ENCODE measurements at places on chromosomes 11 and 22.

GRCh38 chr11:80862011-80862410 lies 1421.2 kb upstream of the TENM4 start:
- no peak for DNase-seq

DNA sequence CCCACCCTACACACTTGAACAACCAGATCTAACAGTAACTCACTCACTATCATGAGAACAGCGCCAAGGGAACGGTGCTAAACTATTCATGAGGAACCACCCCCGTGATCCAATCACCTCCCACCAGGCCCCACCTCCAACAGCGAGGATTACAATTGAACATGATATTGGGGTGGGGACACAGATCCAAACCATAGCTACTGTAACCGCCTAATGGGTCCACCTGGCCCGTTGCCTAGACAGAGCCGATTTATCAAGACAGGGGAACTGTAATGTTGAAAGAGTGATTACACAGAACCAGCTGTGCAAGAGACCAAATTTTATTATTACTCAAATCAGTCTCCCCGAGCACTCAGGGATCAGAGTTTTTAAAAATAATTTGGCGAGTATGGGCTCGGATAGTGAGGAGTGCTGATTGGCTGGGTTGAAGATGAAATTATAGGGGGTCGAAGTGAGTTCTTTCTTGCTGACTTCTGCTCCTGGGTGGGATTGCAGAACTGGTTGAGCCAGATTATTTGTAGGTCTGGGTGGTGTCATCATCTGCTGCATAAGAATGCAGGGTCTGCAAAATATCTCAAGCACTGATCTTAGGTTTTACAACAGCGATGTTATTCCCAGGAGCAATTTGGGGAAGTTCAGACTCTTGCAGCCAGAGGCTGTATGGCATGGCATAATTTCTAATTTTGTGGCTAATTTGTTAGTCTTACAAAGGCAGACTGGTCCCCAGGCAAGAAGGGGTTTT lies 17.9 kb upstream of the ZC3H12C start:
- DNase-seq, result no peak

- peak; percentile 65 for DNase-seq
Measured at GRCh38 chr11:120239713-120240640, at the start of gene POU2F3. POU2F3 (plus strand) TSS chr11:120240140; CDS start chr11:120240344, 204 bp downstream.

DNA sequence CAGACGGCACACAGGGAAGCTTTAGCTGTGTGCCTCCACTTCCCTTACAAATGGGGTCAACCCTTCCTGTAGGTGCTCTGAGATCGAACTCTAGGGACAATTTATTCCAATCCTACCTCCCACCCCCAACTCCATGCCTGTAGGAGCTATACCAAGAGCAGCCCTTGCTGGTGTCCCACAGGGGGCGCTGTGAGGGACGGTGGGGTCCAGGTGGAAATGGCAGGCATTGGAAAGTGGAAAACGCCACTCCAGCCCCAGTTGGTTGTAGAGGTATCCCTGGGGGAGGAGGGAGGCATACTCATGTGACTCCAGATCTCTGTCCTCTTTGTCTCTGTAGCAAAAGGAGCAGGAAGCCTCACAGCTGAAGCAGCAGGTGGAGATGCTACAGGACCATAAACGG lies 161.3 kb downstream of the MYO18B start:
- DNase-seq, result no peak

DNA sequence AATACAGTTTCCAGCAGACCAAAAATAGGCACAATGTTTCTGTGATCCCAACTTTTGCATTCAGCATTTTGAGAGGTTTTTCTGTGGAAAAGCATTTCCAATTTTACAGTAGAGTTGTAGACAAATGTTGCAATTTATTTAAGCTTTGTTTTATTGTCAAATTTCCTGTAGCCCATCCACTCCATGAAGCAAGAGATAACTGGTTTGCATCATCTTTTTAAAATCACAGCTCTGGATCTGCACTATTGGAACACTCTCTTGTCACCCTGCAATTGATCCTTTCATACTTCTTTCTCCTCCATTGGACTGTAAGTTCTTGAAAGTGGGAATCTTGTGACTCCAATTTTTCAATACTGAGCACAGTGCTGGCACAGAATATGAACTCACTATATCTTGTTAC lies 86.0 kb downstream of the MAML2 start:
- no peak for DNase-seq

- no peak for DNase-seq
Measured at GRCh38 chr11:83272627-83273026, 13.5 kb downstream of the CCDC90B start.

- DNase-seq, result no peak
Measured at GRCh38 chr11:120180551-120181232, 30.1 kb upstream of the OAF start.

GRCh38 chr11:3709977-3710376 lies 38.8 kb upstream of the CHRNA10 start:
- no peak for DNase-seq

DNA sequence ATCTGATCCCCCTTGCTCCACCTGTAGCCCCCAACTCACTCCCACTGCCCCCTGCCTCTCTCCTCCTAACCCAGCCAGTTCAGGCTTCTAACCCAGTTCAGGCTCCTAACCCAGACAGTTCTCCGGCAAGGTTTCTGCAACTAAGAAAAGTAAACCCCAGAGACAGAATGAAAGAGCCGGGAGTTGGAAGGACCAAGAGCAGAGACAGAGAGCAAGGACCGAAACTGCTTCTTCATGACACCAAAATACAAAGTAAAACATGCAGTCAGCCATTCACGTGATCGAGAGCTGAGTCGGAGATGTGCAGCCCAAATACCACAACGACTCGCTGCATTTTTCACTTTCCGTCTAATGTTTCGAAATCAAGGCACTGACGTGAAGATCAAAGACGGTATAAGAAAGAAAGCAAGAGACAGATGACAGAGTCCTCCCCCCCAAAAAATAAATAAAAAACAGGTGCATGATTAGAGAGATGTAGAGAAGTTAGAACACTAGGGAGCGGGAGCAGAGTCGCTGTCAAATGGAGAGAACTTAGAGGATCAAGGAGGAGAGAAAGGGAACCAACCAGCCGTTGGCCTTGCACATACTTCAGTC lies 884 bp downstream of the IL10RA start:
- DNase-seq, result no peak

GRCh38 chr11:46983598-46983997 lies 47.0 kb downstream of the CSTPP1 start:
- DNase-seq, result no peak

DNA sequence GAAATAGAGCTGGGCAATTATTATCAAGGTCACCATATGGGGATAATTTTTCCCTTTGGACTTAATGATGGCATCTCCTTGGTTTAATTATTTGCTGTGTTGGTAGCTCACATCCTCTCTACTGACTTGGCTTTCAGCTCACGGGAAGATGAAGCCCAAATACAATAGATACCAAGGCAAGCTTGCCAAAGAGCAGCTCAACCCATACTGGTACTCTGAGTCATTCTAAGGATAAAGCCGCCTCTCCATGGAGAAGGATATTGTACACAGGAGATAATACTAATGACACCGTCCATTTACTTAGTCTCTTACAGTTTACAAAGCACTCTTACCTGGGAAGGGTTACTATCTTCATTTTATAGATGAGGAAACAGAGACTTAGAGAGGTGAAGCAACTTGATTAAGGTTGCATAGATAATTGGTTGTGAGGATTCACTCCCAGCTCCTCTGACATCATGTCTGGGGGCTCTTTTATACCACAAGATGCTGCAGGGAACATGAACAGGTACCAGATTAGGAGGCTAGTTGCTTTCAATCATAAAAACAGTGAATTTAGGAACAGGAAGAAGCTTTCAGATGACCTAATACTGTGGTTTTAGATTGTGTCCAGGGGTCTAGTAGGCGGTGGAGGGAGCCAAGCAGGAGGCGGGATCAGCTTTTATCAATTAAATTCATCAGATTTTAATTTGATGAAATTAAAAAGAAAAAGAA lies 48.3 kb upstream of the PICALM start:
- no peak for DNase-seq

DNA sequence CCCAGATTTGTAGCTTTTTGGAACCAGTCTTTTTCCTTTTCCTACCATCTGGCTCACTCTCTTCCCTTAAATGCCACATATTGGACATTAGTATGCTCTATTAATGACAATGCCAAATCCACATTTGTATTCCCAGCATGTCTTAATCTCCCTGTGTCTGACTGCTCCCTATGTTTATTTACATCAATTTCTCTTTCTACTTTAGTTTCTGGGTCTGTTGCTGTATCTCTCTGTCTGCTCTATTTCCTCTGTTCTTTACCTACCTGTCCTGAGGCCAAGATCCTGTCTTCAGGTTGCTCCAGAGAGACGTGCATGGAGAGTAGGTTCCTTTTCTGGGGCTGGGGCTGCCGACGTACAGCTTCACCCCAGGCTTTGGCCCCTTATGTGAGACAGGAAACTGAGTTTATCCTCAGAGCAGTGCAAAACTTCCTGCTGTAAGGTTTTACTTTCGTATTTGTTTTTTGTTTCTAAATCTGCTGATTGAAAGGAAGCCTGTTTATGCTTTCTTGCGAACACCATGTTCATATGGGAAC lies 25.6 kb downstream of the OR2AG2 start:
- no peak for DNase-seq

- no peak for DNase-seq
Measured at GRCh38 chr11:121467965-121468364, 15.2 kb upstream of the SORL1-AS1 start.

- DNase-seq, result no peak
Measured at GRCh38 chr11:5339771-5340322, 3.5 kb downstream of the OR51B5 start.

DNA sequence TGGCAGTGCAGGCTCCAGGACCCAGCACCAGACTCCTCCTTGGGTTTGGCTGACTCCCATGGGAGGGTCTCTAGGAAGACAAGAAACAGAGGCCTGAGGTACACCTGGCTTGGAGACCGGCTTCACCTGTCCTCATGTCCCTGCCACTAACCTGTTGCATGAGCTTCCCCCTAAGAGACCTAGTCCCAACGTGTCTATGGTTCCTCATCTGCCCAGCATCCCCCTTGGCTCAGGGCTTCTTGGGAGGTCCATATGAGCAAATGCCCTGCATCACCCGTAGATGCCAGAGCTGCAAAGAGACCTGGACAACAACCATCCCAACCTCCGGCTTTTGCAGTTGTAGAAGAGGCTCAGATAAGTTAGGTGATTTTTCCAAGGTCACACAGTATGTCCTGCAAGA lies 123.5 kb downstream of the BUD13 start:
- no peak for DNase-seq

DNA sequence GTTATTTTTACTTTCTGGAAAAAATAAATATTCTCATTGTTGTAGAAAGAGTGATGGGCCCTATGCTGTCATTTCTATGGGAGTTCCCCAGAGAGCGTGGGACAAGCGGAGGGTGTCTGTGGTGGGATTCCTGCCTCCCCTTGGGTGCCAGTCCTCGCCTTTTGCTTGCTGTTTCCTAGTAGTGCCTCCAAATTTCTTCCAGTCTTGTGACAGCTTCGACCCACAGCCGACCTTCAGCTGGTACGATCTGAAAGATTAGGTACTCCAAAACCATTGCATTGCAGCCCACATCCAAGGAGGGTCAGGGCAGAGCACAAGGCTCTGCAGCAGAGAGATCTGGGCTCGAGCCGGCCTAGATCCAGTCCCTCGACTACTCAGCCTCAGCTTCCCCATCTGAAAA lies 58.9 kb upstream of the EMID1 start:
- DNase-seq, result no peak

DNA sequence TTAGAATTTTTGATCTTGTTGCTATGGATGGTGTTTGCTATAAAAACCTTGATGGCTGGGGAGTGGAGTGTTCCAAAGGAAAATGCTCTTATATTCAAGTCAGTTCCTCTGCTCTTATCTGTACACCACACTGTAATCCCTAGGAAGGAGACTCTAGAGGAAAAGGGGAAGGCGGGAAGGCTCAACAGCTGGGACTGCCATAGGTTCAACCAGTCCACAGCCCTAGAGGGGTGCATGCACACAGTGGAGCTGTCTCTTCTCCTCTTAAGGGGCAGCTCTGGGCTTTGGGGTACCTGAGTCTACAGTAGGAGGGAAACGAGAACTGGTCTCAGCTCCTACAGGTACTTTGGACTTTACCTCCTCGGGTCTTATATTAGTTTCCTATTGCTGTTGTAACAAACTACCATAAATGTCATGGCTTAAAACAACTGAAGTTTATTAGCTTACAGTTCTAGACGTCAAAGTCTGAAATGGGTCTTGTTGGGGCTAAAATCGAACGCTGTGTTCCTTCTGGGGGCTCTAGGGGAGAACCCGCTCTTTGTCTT lies 77.2 kb upstream of the ZBED5 start:
- no peak for DNase-seq

GRCh38 chr11:65131417-65131776 lies 2.9 kb downstream of the SYVN1 start:
- no peak for DNase-seq

GRCh38 chr22:30606455-30607299 lies at the start of gene TCN2:
TCN2 (plus strand) TSS chr22:30607174; CDS start chr22:30607332, 158 bp downstream.
- DNase-seq, result peak; percentile 80

DNA sequence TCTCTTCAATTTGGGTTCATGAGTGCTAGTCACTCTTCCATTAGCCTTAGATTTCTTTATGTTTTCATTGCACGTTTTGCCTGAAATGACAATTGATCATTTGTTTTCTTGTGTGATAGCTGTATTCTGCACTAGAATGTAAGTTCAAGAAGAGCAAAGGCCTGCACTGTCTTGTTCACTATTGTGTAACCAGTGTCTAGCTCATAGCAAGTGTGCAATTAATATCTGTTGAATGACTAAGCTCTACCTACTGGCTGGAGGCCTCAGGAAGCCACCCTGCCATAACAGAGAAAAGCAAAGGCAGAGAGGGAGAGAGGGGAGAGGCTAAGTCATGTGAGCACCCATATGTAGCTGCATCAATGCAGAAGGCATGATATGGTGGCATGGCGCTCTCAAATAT lies 292.8 kb upstream of the SYN3 start:
- no peak for DNase-seq

- DNase-seq, result no peak
Measured at GRCh38 chr11:40183073-40184064, 1276.1 kb downstream of the LRRC4C start.

- DNase-seq, result no peak
Measured at GRCh38 chr11:34208266-34209135, 103.1 kb downstream of the NAT10 start.

- no peak for DNase-seq
Measured at GRCh38 chr11:43164831-43165230, 147.0 kb upstream of the API5 start.

- no peak for DNase-seq
Measured at GRCh38 chr11:20293531-20293930, 70.0 kb upstream of the HTATIP2 start.

DNA sequence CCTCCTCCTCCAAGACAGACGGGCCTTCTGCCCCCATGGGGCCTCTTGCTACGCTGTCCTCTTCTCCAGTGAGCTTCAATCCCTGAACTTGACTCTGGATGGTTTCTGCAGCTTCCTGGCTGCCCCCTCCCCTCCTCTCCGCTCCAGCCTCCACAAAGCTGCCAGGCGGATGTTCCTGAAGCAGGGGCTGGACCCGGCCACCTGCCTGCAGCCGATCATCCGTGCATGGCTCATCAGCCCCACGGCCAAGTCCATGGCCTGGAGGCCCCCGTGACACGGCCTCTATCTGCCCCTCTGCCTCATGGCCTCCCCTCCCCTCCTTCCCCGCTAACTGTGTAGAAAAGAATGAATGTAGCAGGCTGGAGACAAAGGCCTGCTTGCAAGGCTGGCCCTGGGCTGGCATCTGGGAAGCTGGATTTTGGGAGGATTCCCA lies 6.8 kb upstream of the SUN2 start:
- no peak for DNase-seq

- peak; percentile 89 for DNase-seq
Measured at GRCh38 chr11:72069787-72070251, 10.5 kb downstream of the NUMA1 start.

GRCh38 chr22:42344361-42344905 lies 74.0 kb upstream of the TCF20 start:
- no peak for DNase-seq
